ENCODE measurements at places on chromosomes 3 and 15.

GRCh38 chr3:48516571-48516970 is 12.6 kb upstream of the SHISA5 start:
- peak; percentile 29 for DNase-seq

DNA sequence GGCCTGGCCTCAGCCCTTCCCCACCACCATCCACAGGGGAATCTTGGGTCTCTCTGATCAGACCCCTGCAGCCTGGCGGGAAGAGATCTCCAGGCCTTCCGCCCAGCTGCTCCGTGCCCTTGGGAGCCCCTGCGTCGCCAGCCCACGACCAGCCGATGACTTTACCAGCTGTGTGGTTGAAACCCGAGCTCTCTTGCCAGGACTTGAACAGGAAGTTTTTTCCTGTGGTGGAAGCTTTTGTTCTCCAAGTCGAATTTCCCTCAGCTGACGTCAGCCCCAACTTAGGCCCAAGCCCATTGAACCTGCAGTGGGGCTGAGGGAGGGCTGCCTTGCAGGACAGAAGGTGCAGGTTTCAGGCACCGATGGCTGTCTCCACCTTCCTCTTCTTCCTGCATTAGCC is 51.7 kb upstream of the SMAD3 start:
- no peak for DNase-seq

DNA sequence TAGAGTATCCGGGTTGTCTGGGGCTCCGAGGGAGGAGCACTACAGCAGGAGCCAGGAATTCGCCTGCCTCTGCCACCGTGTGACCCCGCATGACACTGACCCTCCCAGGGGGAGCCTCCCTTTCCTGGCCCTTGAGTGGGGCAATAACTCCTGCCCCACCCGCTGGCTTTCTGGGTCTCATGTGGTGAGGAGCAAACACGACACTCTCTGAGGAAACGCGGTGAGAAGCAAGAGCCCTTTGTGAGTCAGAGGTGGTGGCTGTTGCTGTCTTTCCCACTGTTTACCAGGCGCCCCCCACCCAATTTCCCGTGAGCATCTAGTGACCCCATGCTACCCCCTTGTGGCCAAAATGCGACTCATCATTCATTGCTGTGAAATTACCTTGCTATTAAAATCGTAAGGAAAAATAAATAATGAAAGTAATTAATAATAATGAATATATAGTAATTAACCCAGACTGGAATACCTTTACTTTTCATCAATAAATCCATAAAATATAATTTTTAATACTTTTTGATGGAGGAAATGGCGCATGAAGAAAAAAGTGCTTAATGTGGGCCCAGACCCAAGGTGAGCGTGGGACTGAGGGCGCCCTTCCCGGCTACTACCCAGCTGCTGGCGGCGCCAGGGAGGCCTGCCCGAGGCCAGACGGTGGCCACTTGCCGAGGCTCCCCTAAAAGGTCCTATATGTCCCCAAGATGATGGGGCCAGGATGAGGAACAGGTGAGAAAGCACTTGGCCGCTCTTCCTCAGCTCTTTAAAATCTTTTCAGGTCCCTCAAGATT is 29.3 kb downstream of the CCNL1 start:
- peak; percentile 78 for DNase-seq

GRCh38 chr3:71640331-71640983 is 56.9 kb upstream of the FOXP1 start:
- no peak for DNase-seq

DNA sequence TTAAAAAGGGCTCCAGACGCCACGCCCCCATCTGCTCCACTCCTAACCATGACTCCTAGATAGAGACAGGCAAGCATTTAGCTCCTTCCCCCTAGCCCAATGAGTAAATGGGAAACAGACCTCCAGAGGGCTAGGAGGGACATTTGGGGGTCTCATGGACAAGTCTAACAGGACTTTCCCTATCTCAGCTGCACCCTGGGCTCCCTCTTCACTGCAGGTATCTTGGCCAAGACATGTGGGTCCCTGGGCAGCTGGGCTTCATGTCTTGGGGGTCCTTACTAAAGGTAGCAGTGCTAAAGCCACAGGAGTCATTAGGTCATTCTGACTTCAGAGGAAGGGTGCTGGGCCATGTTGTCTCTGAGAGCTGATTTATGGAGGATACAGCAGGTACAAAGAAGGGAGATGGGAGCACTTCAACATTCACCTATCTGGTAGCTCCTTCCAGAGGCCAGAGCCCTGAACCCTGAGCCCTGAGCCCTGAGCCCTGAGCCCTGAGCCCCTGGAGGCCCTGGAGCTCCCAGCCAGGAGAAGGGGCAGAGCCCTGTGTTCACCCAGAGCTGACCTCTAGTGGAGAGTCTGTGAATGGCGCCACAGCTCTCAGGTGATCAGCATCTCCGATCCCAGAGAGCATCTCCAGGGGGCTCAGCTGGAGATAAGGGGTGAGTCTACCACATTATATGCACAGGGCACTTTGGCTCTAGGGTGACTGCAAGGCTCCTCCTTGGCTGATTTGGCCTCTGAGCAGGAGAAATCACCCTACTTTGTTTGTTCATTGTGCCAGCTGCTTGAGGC is 40.1 kb upstream of the EPHB1 start:
- DNase-seq, result peak; percentile 15
